Cortex of kidney (tissue), 1 donor: ENCODE measurements at places on chromosomes 2 and 18.

GRCh38 chr2:10655074-10655473 lies 34.7 kb downstream of the NOL10 start:
- no peak for DNase-seq

GRCh38 chr2:151842830-151843690 lies 14.8 kb upstream of the ARL5A start:
- no peak for DNase-seq

DNA sequence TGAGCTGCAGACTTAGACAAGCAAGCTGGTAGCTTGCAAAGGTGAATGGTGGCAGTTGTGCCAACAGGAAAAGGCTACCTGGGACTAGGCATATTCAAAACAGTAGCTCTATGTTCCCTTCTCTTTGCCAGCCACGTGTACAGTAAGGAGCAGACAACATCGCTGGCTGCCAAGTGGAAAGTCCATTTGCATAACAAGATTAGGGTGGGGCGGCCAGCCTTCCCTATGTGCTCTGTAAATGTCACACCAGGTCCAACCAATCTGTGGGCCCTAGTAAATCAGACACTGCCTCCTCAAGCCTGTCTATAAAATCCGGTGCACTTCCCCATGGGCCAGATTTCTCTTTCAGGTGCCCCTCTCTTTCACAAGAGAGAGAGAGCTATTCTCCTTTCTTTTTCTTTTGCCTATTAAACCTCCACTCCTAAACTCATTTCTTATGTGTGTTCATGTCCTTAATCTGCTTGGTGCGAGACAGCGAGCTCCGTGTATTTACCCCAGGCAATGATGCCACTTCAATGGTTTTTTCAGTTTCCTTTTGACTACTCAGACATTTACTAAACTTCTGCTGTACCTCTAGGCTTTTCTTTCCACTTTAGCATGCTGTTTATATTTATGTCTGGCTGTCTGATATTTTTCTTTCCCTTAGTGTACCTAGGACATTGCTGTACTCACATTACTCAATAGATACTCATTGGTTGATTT lies 297.4 kb upstream of the GCFC2 start:
- DNase-seq = no peak

DNA sequence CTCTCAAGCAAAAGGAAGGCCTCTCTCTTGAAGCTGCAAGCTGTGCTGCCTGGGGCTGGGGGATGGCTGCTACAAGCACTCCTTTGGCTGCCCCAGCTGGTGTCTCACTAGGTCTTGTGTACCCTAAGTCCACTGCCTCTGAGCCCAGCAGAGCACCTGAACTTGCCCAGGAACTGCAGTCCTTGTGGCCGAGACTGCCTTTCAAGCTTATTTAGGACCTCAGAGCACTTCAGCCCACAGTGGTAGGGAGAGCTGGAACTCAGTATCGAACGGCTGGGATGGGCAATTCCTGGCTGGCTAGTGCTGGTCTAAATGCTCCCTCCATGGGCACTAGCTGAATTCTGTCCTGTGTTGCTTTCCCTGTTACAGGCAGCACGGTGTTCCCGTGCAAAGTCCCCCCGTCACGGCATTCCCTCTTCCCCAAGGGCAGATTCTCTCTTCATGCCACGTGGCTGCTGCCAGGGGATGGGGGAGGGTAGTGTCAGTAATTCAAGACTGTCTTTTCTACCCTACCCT lies 25.9 kb downstream of the STPG4 start:
- no peak for DNase-seq

GRCh38 chr2:33369191-33369590 lies 107.3 kb upstream of the RASGRP3 start:
- no peak for DNase-seq
